Gastroesophageal sphincter (tissue), 4 donors: ENCODE measurements at places on chromosomes 2 and 18. TPM values are rescaled to one million over a fixed set of nuclear protein-coding genes. Genes with fewer than 3 reads are reported as not detected.

MC4R gene
- 1.5 TPM for total RNA-seq

RGPD4 gene
- total RNA-seq = not detected

AQP12B gene
- total RNA-seq = not detected

FHOD3 gene
- 35.3 TPM for total RNA-seq

DAW1 gene
- total RNA-seq = not detected

SLC9A2 gene
- 0.57 TPM for total RNA-seq

ASXL3 gene
- total RNA-seq = 2.2 TPM

SH2D6 gene
- total RNA-seq = not detected

SAG gene
- total RNA-seq = 1.5 TPM

GRP gene
- not detected for total RNA-seq

ANKRD53 gene
- 0.93 TPM for total RNA-seq

USP37 gene
- total RNA-seq = 9.3 TPM

FER1L5 gene
- total RNA-seq = not detected

SCN7A gene
- 67.4 TPM for total RNA-seq

CNRIP1 gene
- total RNA-seq = 38.9 TPM

TMEM178A gene
- total RNA-seq = 14.6 TPM

RNF144A gene
- 7.2 TPM for total RNA-seq

ZC3H6 gene
- total RNA-seq = 18.5 TPM

POTEI gene
- not detected for total RNA-seq

CTLA4 gene
- not detected for total RNA-seq

AAK1 gene
- total RNA-seq = 32.3 TPM

PARD3B gene
- 41.4 TPM for total RNA-seq

ITGB6 gene
- 2.2 TPM for total RNA-seq

SH3RF3 gene
- total RNA-seq = 10.9 TPM

MTCL1 gene
- 42.5 TPM for total RNA-seq

RAPGEF4 gene
- 6.2 TPM for total RNA-seq

KCNJ3 gene
- 5.3 TPM for total RNA-seq

ARHGAP25 gene
- total RNA-seq = 4.6 TPM

LBH gene
- total RNA-seq = 508 TPM

VSNL1 gene
- total RNA-seq = 0.58 TPM

CPO gene
- total RNA-seq = 1.9 TPM

SERPINB2 gene
- total RNA-seq = 1.2 TPM

MRO gene
- total RNA-seq = not detected

ZNF385B gene
- total RNA-seq = 7.6 TPM

SKOR2 gene
- not detected for total RNA-seq

LOXHD1 gene
- 0.27 TPM for total RNA-seq

RGPD3 gene
- total RNA-seq = 1.1 TPM

SERPINB12 gene
- total RNA-seq = not detected

CCDC68 gene
- total RNA-seq = 8.3 TPM

DOCK10 gene
- 4.5 TPM for total RNA-seq

SCYGR6 gene
- total RNA-seq = not detected

HOXD8 gene
- total RNA-seq = 2.5 TPM

LDAH gene
- total RNA-seq = 10.5 TPM

BCL11A gene
- total RNA-seq = 6.7 TPM

NPPC gene
- total RNA-seq = not detected

UGT1A10 gene
- total RNA-seq = 1.0 TPM

UPP2 gene
- total RNA-seq = not detected

PTPRN gene
- 3.0 TPM for total RNA-seq

TUBA3D gene
- not detected for total RNA-seq

SNX17 gene
- 111 TPM for total RNA-seq

SPATA3 gene
- not detected for total RNA-seq

TEKT4 gene
- not detected for total RNA-seq

COL6A3 gene
- total RNA-seq = 110 TPM

SERPINB13 gene
- 0.23 TPM for total RNA-seq

FAM228A gene
- total RNA-seq = 3.7 TPM

TFPI gene
- total RNA-seq = 74.3 TPM

SCN9A gene
- 7.7 TPM for total RNA-seq

ABCB11 gene
- total RNA-seq = 0.13 TPM
